ENCODE measurements at places on chromosomes 11 and 22. TPM values are rescaled to one million over a fixed set of nuclear protein-coding genes. Genes with fewer than 3 reads are reported as not detected.
A peak's percentile ranks its signal among the peaks of the same experiment; 100 is the strongest.

- DNase-seq: no peak
These were observed 123.0 kb downstream of the SGSM3 start for GRCh38 chr22:40493441-40493840.

GRCh38 chr11:73325036-73325981 is 17.2 kb downstream of the ARHGEF17 start:
- DNase-seq: no peak

- DNase-seq: no peak
These were observed 113.9 kb upstream of the TMEM45B start for GRCh38 chr11:129701706-129702105.

Gene VSIG2
- 1.2 TPM for total RNA-seq

GRCh38 chr11:14381968-14382367 is 23.0 kb upstream of the RRAS2 start:
- no peak for DNase-seq

Gene PGA5
- not detected for total RNA-seq

Gene PLEKHA7
- total RNA-seq: 10.8 TPM

- no peak for DNase-seq
These were observed 3.1 kb upstream of the SH3BP1 start for GRCh38 chr22:37636186-37636948.

Gene APOA5
- total RNA-seq: not detected

- DNase-seq: no peak
These were observed 84.8 kb downstream of the TP53I11 start for GRCh38 chr11:44865866-44866272.

GRCh38 chr11:117218133-117218915 is 13.5 kb downstream of the PCSK7 start:
- no peak for DNase-seq

- DNase-seq: no peak
These were observed 9.7 kb downstream of the IZUMO1R start for GRCh38 chr11:94314064-94314463.

GRCh38 chr11:113203141-113203753 is 111.1 kb upstream of the TTC12 start:
- no peak for DNase-seq

DNA sequence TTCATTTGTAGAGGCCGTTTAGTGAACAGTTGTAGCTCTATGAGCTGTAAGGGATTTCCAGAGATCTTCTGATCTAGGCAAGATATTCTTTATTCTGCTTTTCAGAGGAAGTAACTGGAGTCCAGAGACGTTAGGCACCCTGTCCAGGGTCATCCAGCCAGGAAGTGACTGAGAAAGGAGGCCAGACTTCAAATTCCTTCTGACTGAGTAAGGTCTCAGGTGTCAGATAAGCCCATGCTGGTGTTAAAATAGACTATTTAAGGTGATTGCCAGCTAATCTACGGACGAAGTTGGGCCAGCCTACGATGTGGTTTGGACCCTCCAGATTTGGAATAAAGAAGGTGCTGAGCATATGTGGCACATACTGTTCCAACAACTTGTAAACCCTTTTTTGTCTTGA is 54.6 kb downstream of the GRIK4 start:
- no peak for DNase-seq

GRCh38 chr11:63882555-63883242 is 34.3 kb downstream of the RCOR2 start:
- DNase-seq: no peak

DNA sequence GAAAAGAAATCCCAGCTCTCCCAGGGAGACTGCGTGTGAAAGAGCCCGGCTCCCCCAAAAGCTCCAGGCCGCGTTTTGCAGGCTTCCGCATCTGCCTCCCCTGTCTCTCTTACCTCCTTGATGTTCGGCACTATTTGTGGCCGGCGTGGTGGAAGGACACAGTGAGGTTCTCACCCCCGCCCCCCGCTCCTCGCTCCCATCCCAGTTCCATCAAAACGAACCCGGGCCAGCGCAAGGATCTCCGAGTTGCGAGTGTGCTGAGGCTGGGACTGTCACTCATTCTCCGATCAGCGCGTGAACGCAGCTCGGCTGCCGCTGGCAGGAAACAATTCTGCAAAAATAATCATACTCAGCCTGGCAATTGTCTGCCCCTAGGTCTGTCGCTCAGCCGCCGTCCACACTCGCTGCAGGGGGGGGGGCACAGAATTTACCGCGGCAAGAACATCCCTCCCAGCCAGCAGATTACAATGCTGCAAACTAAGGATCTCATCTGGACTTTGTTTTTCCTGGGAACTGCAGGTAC is at the start of gene NCAM1:
NCAM1 (plus strand) TSS at position 275 of the 523 bp plus-strand sequence.
- peak; percentile 5 for DNase-seq

DNA sequence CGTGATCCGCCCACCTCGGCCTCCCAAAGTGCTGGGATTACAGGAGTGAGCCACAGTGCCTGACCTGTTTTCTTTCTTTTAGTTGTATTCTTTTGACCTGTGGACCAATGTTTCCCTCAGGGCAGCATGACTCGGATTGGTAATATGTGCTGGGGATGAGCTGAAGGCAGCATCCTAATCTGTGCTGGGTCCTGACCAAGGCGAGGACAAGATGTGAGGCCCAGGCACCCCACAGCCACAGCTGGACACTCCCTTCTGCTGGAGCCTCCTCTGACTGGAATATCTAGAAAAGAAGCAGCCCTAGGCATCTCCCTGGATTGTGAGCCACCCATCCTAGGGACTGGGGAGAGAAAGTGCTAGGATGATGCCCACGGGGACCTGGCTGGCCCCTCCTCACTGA is 105.4 kb downstream of the PDE2A start:
- no peak for DNase-seq

Measured in thoracic aorta (tissue), 2 donors.